Stimulated activated CD4-positive, alpha-beta T cell treated with anti-CD3 and anti-CD28 coated beads, Interleukin-12 subunit alpha, Interleukin-12 subunit beta, amount 100 ng/mL, for 24 hours (primary cell): ENCODE measurements at places on chromosomes 7 and 10.

DNA sequence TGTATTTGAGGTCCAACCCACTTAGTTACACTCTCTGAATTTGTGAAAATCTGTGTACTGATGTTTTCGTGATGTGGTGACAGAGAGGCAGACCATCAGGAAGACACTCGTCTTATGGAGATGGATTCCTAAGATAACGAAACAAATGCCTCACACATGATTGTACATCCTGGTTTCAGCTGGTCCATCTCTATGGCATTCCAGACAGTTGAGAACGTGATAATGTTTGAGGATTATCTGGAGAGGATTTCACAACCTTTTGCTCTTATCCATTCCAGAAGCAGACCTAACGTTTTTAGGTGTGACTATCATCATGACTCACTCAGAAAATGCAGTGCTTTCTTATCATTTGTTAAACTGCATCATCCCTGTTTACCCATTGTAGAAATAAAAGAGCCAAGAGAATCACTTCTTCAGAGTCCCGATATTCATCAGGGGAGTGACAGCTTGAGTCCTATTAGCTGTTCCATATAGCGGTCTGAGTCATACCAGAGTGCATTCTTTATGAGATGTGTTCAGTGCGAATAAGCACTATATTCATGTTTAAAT lies 74.5 kb downstream of the BMPER start:
- no peak for DNase-seq

DNA sequence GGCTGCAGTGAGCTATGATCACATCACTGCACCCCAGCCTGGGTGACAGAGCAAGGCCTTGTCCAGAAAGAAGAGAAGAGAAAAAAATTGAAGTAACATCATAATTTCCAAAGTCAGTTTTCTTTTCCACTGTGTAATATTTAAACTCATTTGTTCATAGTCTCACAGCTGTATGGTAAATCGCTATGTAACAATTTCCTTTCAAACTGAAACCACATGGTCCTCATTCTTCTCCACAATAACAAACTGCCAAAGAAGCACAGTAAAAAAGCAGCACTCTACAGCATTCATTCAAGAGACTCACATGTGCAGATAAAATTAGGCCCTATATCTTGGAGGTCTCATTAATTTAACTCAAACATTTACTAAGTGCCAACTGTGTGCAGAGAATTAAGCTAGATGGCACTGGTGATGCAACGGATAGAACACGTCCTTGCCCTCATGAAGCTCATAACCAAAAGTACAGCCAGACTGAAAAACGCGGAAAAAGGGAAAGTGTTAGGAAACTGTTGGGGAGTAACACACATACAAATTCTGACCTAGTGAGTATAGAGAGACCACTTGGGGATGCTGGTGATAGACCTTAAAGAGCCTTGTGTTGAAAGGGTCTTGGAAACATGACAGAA lies 174.0 kb upstream of the KCTD7 start:
- DNase-seq: no peak

DNA sequence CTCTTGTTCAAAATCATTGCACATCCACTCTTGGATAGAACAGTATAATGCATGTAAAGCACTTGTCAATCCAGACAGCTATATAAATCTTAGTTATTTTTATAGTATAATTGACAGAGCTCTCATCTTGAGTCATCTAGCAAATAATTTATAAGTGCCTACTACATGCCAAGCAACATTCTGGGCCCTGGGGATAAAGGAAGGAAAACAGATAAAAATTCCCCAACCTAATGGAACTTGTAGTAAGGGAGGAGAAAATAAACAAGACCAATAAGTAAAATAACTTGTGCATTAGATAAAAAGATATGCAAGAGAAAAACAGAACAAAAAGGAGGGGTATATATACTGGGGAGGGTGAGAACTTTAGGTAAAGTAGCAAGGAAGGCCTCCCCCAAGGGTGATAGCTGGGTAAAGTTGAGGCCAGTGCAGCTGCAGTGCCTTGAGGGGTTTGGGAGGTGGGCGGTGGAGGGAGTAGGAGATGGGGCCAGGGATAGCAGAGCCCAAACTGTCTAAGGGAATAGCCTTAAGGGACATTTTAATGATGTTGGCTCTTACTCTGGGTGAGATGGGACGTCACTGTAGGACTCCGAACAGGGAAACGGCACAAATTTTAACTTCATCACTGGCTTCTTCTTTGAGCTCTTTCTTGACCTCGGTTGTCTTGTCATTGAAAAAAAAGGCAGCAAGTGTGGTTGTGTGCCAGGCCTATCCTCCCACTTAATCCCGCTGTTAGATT lies 79.3 kb upstream of the SEC61G start:
- no peak for DNase-seq

DNA sequence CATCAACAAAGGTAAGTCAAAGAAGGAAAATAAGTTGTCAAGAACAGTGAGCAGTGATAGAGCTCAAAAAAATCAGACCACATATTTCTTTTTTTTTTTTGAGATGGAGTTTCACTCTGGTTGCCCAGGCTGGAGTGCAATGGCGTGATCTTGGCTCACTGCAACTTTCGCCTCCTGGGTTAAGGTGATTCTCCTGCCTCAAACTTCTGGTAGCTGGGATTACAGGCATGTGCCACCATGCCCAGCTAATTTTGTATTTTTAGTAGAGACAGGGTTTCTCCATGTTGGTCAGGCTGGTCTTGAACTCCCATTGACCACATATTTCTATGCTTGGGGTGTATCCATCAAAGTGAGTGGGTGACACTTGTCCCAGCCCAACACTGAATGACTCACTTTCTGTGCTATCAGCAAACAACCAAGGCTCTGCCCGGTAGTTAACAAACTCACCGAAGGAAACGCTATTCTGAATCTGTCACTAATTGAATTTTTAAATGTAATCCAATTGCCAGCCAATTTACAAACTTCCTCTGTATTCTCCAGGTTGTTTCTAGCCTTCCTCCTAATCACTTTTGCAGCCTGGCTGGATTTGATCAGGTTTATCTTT lies 19.6 kb upstream of the SMNDC1 start:
- DNase-seq: no peak

DNA sequence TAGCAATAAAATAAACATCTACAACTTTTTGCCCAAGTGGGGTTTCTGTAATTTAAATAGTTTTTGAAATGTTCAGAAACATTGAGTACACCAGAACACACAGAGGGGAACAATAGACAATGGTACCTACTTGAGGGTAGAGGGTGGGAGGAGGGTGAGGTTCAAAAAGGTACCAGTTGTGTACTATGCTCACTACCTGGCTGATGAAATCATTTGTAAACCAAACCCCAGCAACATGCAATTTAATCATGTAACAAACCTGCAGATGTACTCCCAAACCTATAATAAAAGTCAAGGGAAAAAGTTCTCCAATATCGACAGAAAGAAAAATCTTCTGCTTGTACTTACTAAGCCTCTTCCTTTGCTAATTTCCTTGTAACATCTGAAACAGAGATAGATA lies 4.2 kb upstream of the TES start:
- no peak for DNase-seq

GRCh38 chr10:79505829-79506228 lies 6.5 kb upstream of the EIF5AL1 start:
- DNase-seq: no peak

DNA sequence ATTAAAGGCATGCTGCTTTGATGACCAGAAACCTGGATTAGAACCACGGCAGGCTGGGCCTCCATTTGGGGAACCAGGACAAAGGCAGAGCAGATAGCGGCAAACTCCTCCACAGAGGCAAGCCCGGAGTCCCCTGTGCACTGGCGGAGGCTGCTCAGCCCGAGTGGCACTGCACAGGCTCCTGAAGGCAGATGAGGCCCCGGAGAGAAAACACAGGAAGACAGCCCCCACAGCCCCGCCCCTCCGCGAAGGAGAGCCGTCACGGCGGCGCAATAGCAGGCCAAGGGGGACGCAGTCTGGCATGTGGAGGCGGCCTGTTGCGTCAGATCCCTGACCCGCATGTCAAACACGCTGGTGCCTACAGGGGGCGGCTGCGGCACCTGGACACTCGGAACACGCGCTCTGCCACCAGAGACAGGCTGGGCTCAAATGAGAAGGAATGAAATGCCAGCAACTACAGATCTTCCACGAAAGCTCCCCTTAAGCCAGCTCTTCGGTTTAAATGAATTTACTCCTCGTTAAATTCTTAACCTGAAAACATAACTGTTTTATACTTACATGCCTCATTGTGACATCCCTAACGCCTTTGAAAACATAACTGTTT lies 128.5 kb downstream of the MAD1L1 start:
- peak; percentile 75 for DNase-seq

- DNase-seq: no peak
Measured at GRCh38 chr10:83515001-83515400, 624.3 kb upstream of the GHITM start.

DNA sequence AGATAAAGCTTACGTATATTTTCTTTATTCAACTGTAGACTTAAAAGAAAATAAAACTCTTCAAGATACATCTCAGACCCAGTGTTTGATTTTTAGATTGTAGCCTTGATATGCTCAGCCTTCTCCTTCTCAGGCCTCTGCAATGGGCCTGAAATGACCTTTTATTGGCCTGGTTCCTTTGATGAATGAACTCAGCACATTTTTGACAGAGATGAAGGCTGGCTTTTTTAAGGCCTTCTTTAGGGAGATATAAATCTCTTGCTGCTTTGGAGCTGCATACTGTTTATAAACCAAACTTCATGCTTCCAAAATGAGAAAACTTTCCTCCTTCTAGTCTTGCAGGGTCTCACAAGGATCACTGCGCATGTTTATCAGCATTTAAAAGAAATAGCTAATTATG lies 1049.8 kb downstream of the LRMDA start:
- no peak for DNase-seq

DNA sequence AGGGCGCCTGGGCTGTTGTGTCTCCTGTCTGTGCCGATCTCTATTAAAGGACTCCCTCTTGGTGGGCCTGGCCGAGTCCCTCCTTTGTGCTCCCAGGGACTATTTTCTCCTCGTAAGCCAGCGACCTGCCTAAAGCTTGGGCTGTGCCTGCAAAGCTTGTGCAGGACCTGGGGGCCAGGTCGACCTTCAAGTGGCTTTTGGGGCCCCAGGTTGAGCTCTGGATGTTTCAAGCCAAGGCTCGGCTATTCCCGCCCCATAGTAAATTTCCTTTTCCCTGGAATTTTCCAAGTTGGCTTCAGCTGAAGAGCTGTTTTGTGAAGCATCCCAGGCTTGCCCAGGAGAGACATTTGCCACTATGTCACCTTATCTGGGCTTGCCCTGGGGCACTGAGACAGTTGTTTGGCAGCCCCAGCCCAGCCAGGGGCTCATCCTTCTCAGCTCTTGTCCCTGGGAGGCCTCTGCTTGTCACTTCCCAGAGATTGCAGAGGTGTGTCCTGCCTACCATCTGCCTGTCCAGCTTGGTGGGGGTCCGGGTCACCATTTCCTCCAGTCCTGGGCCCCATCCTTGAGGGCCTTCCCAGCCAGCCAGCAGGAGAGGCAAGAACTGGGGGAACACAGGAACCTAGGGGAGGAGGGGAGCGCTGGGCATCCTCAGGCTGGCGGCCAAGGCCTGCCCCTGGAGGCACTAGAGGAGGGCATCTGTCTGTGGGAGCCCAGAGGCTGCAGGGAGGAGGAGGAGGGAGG lies 20.2 kb downstream of the ZMIZ2 start:
- DNase-seq: no peak

DNA sequence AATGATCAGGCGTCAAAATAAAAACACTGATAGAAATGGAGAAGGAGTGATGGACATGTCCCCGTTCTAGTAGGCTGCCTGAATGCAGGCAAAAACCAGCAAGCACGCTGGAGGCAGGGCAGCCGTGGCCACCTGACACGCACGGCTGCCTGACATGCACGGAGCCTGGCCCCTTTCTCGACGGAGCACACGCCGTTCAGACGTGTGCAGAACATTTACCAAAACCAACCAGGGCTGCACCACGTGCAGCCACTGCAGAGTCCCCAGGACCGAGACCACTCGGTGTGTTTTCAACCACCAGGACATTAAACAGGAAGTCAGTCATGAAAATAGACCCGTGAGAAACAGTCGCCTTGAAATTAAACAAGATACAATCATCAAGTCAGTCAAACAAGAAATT lies 61.9 kb upstream of the NKX6-2 start:
- no peak for DNase-seq
